ENCODE measurements at places on chromosomes 5 and 9.

- no peak for DNase-seq
These were observed 166.8 kb downstream of the MUSK start for GRCh38 chr9:110835404-110835803.

DNA sequence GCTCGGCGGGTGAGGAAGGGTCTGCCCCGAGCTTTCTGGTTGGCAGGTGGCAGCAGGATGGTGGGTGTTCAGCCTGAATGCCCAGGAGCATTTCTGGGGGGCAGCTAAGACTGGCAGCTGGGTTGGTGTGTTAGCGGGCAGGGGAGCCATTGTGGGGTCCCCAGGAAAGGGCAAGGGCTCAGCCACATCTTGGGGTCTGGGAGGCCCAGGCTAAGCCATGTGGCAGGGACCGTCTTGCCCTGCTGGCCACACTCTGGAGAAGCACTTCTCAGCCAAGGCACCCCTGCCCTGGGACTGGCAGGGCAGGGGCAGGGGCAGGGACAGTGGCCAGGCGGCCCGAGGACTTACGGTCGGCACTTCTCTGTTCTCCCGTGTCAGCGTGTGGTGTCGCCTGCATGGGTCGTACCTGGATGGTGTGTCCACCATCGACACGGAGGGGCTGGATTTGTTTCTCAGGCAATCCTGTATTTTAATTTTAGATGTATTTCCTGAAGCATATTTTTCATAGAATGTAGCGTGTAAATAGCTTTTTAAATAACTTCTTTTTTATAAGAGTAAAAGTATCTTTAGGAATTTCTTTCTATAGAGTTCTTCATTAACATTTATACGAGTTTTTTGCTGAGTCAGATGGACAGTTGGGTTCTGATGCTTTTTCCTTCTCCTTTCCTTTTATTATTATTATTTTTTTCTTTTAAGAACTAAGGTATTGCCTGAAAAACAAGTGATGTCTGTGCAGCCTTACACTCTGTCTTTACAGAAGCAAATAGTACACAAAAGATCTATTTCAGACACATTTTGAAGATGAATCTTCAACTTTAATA, 102.0 kb downstream of the PHF2 start:
- DNase-seq, result no peak

DNA sequence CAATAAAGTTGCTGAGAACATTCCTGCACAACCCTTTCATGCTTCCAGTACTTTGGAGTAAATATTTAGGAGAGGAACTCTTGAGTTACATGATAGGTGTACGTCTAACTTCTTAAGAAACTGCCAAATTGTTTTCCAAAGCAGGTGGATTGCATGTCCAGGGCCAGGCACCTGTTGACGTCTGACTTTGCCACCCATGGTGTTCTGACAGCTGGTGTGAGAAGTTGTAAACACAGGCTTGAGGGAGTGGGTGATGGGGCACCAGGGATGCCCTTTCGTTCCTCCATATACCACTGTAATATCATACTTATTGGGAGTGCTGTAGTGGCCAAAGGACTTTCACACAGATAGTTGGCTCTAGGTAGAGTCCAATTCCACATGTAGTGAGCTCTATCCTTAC, 352.1 kb downstream of the GADD45G start:
- DNase-seq, result no peak

DNA sequence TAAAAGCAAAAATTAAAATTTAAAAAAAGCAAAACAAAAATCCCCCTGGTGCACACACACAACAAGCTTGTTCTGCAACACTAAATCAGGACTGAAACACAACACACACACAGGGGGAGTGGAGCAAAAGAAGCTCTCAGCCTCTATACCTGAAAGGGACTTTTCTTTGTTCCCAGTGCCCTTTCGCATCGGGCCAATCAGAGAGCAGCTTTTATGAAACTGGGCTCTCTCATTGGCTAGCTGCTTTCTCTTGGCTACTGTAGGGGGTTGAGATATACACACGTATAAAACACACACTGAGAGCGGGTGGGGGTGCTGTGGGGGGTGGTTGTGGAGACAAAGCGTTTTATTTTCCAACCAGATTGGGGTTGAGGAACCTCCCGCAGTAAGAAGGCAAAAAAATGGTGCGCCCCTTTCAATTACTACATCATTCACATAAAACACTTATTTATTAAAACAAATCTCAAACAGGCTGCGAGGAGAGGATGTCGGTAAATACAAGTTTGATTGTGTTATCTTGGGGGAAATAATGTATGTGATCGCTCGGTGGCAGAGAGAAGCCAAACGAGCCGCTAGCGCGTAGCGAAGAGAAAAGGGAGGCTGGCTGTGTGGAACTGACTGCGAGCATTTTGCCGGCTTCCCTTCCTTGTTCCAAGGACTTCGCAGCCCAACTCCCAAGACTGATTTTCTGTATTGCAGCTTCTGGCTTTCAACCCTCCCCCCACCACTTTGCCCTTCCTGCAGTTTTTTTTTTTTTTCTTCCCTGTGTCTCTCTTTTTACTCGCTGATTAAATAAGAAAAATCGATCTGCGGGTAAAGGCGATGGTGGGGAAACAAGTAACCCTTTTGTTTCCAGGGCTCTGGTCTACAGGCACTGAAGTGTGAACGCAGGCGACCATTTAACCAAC, 2.5 kb upstream of the ZNF608 start:
- DNase-seq, result peak; percentile 44

All from inflammatory macrophage treated with lipopolysaccharide for 4 hours (primary cell).